Vagina (tissue), 2 donors: ENCODE measurements at places on chromosomes 7 and 10.

DNA sequence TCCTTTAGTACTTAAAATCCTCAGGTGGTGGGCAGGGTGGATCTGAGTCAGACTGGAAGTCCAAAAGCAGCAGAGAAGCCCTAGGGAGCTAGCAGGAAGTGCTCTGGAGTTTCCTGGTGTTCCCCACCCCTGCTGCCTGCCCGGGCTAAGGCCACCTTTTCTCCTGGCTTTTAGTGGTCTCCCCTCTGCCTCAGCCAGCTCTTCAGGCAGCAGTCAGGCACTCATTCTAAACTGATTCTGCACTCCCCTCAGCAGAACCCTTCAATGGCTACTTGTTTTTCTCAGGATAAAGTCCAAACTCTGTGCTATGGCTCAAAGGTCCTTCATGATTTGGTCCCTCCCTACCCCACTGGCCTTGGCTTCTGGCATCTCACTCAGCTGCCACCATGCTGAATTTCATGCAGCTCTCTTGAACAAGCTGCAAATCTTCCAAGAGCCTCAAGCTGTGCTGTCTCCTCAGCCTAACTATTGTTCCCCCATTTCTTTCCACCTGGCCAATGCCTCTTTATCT is 28.9 kb upstream of the DNMBP start:
- DNase-seq: no peak

GRCh38 chr10:91601212-91601611 is 31.7 kb downstream of the PPP1R3C start:
- DNase-seq: no peak

DNA sequence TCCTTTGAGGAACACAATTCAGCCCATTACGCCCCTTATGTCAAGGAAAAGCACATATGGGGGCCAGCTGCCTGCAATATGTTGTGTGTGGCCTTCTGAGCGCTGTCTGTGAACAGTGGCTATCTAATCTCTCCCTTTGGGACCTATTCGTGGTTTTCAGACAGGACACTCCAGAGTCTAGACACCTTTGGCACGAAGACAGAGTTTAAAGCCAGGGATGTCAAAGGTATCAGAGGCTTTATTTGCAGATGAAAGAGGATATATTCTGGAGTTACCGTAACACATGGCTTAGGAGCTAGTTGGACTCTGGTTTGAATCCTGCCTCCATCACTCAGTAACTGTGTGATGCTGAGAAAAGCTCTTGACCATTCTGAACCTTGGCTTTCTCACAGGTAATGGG is 14.8 kb upstream of the EEPD1 start:
- DNase-seq: no peak

DNA sequence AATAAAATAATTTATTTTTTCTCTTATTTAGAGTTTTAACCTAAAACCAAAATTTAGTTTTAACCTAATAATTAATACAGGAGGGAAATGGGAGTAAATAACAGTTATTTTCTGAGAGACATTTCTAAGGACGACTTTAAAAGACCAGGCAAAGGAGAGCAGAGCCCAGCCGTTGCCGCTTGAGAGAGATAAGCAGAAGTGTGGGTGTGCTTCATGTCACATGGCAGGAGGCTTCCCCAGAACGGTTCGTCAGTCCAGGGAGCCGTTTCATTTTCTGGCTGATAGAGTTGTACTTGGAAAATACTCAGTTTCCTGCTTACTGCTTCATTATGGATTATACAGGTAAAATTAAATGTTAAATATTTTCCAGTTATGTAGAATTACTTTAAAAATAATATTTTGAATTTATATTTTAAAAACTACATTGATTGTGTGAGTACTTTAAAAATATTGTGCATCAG is 61.4 kb downstream of the ST7 start:
- DNase-seq: no peak

DNA sequence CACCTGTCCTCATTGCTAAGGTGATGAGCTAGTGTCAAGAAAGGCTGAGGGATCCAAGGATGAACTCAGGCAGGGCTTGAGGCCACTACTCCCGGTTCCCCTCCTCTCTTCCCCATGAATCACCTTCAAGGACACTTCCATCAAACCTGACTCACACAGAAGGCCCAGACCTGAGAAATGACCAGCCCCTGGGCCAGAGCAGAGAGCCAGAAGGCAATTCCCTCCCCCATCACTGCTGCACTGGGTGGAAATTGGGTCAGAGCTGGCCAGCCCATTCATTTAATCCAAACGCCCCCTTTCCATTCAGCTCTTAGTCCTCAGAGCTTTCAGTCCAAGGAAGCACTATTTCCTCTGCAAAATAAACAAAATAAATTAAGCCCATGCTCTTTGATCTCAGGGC is 182.0 kb downstream of the KCNMA1 start:
- no peak for DNase-seq

DNA sequence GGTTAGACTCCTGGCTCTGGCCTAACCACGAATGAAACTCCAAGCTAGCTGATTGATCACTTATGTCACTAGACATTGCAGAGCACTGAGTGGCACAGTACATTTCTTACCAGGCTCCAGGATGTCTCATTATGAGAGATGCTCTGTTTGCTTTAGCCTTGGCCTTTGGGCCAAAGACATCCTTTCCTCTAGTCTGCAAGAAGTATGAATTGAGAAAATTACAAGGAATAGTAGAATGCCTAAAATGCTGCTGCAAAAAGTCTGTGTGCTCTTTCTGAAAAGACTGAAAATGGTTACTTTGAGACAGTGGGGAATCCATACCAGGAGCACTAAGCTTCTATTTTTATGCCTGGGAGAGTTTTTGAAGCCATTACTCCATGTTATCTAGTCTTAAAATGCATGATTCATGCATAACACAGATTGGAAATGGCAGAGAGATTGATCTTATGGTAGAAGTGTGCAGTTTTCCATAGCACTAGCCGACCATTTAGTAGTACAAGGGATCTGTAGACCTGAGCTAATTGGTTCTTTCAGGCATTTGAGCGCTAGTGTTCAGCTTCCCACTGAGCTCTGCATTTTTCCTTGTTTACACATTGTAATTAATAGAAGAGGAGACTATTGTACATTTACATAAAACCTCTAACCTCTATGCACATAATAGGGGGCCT is 303.8 kb downstream of the PRKG1 start:
- DNase-seq: no peak
